ENCODE measurements at places on chromosomes 12 and 14. TPM values are rescaled to one million over a fixed set of nuclear protein-coding genes. Genes with fewer than 3 reads are reported as not detected.

Gene OAS2
- 14.0 TPM for total RNA-seq

Gene PRB2
- not detected for total RNA-seq

Gene NUMB
- 48.1 TPM for total RNA-seq

Gene RNASE3
- not detected for total RNA-seq

Gene KRT77
- 2.5 TPM for total RNA-seq

DNA sequence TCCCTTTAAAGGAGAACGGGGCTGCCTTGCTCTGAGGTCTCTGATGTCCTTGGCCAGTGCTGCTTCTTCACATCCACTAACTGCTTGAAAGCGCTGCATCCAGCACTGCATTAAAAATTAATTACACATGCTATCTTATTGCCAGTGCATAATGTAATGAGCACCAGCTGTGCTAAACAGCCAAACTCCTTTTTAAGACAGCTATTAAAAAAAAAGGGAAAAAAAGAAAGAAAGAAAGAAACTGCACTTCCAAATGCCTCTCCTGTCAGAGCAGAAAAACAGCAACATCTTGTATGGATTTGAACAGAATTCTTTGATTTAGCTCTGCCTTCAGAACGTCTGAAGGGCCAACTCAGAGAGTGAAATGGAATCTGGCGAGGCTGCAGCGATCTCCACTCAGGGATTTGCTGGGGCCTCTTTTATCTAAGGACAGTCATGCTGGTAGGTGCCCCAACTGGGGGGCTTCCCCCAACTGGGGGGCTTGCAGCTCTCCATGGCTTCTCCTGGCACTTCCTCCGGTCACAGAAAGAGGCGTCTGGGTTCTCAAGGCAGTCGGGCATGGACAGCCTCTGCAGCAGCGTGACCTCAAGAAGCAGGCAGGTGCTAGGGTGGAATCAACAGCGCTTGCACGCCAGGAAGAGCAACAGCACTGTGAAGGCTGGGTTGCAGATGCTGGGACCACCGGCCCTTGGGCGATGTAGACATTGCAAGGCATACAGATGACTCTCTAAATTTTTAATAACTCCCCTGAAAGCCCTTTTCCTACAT is 46.4 kb downstream of the BCL11B start:
- DNase-seq = no peak

Gene RNF212B
- not detected for total RNA-seq

DNA sequence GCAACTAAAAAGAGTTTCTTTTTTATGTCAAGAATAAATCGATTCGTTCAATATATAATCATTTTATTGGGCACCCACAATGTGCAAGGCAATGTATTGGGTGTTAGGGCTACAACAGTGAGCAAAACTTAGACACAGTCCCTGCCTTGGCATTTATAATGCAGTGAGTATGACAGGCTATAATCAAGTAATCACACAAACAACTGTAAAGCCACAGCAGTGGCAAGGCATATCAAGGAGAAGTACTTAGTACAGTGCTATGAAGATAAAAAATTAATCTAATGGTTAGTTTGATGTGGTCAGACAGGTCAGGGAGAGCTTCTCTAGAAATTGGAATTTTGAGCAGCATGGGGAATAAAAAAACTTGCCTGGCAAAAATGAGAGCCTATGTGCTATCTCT is 39.5 kb upstream of the OTOGL start:
- no peak for DNase-seq

GRCh38 chr14:52081964-52082363 is 13.1 kb upstream of the NID2 start:
- no peak for DNase-seq

DNA sequence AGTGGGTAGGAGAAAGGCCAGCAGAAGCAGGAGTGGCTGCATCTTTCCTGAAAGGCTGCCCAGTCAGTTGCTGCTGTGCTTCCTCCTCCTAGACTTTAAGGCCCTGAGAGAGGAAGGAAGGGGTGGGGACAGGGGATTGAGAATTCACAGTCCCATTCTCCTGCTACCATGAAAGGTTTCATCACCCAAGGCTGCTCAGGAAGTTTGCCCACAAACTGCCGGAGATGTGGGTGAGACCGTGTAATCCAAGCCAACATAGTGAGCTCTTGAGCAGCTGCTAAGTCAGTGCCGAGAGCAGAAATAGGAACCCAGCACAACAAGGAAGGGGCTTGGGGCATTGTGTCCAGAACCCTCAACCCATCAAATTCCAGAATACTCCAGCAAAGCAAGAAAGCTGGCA is at the start of gene CTSG:
CTSG (minus strand) TSS at position 69 of the 400 bp plus-strand sequence; CDS start at position 42, 27 bp downstream.
- no peak for DNase-seq

Gene TMEM52B
- total RNA-seq = not detected

- DNase-seq = no peak
Measured at GRCh38 chr14:104978746-104979691, 845 bp upstream of the AHNAK2 start.

Gene NANOG
- 13.3 TPM for total RNA-seq

DNA sequence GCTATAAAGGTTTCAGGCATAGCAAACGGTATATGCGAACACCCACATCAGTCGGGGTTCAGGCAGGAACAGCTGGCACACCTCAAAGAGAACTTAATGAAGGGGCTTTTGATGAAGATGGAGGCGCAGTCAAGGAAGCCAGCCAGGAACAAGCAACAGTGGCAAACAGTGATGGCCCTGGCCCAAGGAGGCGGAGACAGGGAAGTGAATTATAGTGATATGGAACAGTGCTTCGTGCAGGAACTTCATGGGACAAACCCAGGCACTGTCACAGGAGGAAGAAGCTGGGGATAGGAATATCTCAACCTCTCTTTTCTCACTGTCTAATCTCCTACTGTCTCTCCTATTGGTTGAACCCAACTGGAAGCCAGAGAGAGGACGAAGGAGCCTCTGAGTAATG is 328.3 kb downstream of the AACS start:
- DNase-seq = no peak

- no peak for DNase-seq
Measured at GRCh38 chr14:96762650-96763049, 34.5 kb upstream of the VRK1 start.

Gene CLEC9A
- not detected for total RNA-seq

Gene MYO1H
- total RNA-seq = not detected

Gene HOXC11
- total RNA-seq = not detected

GRCh38 chr12:113930249-113930648 is 35.9 kb downstream of the RBM19 start:
- no peak for DNase-seq

Gene TSHR
- not detected for total RNA-seq

DNA sequence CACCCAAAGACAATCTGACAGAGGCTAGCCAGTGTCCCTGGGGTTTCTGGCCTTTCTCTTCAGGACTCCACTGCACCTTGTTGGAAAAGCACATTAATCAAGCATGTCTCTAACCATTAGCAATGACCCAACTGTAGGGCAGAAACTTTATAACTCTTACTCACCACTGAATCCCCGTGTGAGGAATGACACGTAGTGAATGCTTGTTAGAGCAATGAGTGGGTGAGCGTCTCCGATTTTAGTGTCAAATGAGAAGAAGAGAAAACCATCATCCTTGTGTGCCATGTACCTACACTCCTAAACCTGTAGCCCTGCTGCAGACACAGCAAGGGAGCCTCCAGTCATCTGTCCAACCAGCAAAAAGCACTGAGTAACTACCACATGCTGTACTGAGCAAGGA is 56.5 kb upstream of the GPR68 start:
- no peak for DNase-seq

DNA sequence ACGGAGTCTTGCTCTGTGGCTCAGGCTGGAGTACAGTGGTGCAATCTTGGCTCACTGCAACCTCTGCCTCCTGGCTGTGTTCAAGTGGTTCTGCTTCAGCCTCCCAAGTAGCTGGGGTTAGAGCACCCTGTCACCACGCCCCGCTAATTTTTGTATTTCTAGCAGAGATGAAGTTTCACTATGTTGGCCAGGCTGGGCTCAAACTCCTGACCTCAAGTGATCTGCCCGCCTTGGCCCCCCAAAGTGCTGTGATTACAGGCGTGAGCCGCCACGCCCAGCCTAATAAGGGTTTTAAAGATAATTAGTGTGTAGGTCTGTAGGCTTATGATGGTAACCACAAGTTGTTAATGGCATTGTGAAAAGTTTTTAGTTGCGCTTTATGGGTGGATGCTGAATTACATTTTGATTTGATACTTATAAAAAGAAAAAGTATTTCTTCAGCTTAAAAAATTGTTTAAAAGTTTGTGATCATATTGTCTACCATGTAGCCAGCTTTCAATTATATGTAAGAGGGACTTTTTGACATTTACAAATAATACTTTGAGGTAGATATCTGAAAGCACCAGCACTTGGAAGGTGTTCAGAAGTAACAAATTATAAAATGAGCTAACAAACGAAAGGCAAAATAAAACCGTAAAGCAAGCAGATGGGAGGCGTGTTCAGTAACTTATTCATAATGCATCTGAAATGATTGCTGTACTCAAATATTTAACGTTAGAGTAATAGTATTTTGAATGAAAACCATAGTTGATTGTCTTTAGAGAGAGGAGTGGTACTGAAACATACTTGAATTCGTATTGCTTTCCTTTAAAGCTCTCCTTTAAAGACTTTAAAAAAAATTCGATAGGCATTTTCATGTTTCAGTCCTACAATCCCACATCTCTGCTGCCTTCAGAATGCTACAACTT is 37.1 kb downstream of the MDM2 start:
- DNase-seq = no peak

DNA sequence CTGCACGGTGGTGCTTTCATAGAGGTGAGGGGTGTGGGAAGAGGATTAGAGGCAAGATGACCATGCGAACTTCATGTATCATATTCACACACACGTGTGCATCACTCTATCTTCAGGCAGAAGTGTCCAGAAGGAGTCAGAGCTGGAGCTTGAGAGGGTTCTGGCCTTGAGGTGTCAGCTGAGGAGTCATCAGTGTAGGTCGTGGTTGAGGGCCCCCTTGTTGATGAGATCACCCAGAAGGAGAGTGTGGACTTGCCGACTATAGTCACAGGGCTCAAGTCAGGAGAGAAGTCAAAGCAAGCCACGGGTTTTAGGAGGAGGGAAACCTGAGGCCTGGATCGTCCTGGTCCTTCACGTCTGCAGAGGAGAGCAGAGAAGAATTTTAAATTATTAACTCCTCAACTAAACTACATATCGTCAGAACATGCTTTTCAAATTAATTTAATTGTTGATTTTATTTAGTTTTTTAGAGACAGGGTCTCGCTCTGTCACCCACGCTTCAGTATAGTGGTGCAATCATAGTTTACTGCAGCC is 25.4 kb downstream of the EML1 start:
- no peak for DNase-seq

Gene TESPA1
- 2.5 TPM for total RNA-seq

Gene COQ5
- 18.4 TPM for total RNA-seq

DNA sequence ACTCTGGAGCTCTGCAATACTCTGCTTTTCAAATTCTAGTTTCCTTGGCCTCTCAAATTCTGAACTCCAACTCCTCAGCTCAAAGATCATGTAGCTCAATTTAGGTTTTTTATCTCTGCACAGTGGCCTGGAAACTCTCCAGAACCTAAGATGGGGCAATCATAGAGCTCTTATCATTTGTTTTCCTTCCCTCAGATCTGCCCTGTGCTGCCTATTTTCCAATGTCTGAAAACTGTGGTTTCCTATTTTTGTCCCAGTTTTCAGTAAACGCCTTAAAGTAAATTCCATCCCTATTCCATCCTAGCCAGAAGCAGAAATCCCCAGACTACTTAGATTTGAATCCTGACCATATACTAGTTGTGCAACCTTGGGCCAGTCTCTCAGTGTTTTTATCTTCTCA is 73.2 kb downstream of the CEP83 start:
- DNase-seq = no peak

DNA sequence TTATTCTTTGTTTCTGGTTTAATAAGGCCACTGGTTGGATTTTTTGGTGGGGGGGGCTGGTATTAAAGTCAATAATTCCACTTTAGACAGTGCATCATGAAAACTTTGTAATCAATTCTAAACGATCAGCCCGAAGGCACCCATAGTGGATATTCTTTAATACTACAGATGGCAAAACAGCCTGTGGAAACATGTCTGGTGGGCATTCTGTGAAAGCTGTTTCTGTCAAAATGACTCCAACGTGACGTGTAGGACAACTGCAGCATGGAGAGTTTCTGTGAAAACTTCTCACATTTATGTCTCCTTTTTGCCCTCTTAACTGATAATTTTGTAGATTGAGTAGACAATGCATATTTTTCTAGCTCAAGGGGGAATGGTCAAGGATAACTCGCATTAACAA is 185.8 kb upstream of the FLRT2 start:
- no peak for DNase-seq

Data from vagina (tissue), 2 donors.